ENCODE measurements at places on chromosomes 4 and X.

- DNase-seq, result no peak
Measured at GRCh38 chrX:112785344-112785743, 55.3 kb downstream of the AMOT start.

DNA sequence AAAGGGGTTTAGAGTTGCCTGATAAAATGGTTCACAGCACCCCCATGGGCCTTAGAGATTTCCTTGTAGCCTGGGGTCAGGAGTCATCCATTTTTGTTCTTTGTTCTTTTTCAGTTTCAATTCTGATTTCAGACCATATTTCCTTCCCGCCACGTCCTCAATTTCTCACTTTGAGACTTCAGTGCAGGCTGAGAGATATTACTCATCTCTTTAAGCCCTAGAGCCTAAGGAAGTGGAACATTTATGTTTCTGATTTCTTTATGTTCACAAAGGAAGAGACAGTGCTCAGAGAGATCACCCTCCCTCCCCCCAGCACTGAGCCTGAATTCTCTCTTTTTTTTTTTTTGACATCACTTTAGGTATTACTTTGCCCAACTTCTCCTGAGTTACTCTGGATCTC is 56.3 kb downstream of the MSN start:
- DNase-seq, result no peak

GRCh38 chr4:95779447-95779846 is 60.4 kb upstream of the PDHA2 start:
- no peak for DNase-seq

GRCh38 chrX:73683236-73683859 is 120.4 kb downstream of the CHIC1 start:
- DNase-seq, result no peak

GRCh38 chrX:138996268-138996667 is 284.8 kb upstream of the FGF13 start:
- DNase-seq, result no peak

- DNase-seq, result no peak
Measured at GRCh38 chr4:103073792-103074438, 2.6 kb downstream of the SLC9B2 start.

- no peak for DNase-seq
Measured at GRCh38 chr4:41787931-41788330, 39.4 kb upstream of the PHOX2B start.

DNA sequence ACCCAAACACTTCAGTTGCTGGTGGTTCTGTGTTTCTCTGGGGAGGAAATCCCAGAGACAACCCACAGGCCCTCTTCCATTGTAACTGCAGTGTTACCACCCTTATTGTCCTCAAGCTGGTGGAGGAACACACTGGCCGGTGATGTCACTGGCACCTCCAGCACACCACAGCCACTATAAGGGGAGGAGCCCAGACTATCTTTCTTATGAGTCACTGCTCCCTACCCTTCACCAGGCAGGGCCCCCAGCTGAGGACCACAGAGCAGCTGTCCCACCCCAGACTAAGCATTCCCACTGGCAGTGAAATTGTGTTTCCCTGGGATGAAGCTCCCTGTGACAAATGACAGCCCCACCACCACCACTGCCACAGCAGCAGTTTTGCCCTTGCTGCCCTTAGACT is 171.8 kb upstream of the FGF16 start:
- DNase-seq, result no peak

Data from stimulated activated CD8-positive, alpha-beta memory T cell treated with anti-CD3 and anti-CD28 coated beads, Interleukin-4, amount 100 ng/mL, for 4 hours (primary cell).